ENCODE measurements at places on chromosomes 12 and 14.

- DNase-seq: no peak
Observed at GRCh38 chr14:30971586-30971985, 53.9 kb upstream of the AP4S1 start.

GRCh38 chr14:32913725-32914124 lies 25.0 kb upstream of the NPAS3 start:
- DNase-seq: no peak

- no peak for DNase-seq
Observed at GRCh38 chr14:75188520-75189268, 12.3 kb upstream of the TMED10 start.

DNA sequence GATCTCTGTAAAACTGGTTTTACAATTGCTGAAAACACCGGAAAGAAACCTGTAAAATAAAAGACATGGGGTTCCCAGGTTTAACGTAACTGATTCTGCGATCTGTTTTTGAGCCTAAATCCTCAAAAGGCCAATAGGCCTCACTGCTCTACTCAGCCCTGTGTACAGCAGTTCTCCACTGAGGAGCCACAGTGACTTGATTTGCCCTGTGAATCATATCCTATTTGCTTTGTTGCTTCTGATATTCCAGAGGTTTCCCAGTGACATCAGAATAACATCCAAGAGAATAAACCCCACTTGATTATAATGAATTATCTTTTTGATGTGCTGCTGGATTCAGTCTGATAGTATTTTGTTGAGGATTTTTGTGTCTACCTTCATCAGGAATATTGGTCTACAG lies 27.5 kb downstream of the MDM1 start:
- no peak for DNase-seq

GRCh38 chr12:96769400-96769799 lies 137.7 kb upstream of the NEDD1 start:
- DNase-seq: no peak

- DNase-seq: no peak
Observed at GRCh38 chr12:103912069-103912468, 18.1 kb upstream of the HSP90B1 start.

Data from H4 (cell line).